IMR-90 (cell line): ENCODE measurements at places on chromosomes 2 and 18. TPM values are rescaled to one million over a fixed set of nuclear protein-coding genes. Genes with fewer than 3 reads are reported as not detected.
A peak's percentile ranks its signal among the peaks of the same experiment; 100 is the strongest.

DNA sequence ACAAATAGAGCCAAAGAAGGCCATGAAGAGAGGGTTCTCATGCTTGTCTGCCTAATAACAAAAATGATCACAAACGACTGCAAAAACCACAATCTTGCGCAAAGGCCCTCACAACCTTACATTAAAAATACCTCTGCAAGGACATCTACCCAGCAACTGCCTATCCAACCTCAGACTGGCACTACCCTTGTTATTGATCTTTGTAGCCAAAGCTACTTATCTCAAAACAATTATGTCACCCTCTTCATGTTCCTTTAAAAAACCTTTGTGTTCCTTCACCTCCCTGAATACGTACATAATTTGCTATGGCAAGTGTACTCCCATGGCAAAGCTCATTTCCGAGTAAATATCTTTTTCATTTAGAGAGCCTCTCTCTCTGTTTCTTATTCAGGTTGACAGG, 44.1 kb downstream of the TMEM163 start:
- H3K27me3 ChIP-seq = peaks cover 10% of the 10 kb centered on the region; the same call in 1 of the 2 replicates
- H3K4me3 ChIP-seq = no peak overlapping the region
- DNase-seq = no peak
- H3K4me1 ChIP-seq = no peaks in the 10 kb centered on the region
- H3K27ac ChIP-seq = no peak overlapping the region
- H3K36me3 ChIP-seq = no peaks in the 10 kb centered on the region

- H3K36me3 ChIP-seq = peaks cover 22% of the 10 kb centered on the region
- H3K27ac ChIP-seq = no peak overlapping the region
- 0 out of 2 replicates have a peak, but pooled peaks cover 3% of the 10 kb centered on the region for H3K4me1 ChIP-seq
- H3K4me3 ChIP-seq = no peak overlapping the region
- no peaks in the 10 kb centered on the region for H3K27me3 ChIP-seq
These were observed 12.4 kb upstream of the GMCL1 start for GRCh38 chr2:69816923-69817542.

DNA sequence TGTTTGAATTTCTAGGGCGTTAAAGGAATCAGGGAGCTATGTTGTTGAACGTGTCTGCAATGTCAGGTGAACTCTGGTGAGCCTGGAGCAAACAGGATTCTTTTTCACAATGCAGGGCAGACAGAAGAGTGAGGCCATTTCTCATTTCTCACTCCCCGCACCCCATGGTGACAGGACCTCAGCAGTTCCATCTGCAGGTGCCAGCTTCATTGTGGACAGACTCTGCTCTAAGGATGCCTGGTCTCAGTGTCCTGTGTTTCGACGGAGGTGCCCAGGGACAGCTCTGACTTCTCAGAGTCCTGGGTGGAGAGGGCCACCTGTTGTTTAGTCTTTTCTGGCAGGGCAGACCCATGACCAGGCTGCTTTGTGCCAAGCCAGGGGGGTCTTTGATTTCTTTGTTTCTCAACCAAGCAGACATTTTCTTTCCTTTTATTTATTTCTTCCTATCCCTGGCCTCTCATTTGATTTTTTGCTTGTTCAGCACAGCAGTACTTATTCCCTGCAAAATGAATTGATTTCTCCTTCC, 201.5 kb downstream of the RNF144A start:
- H3K4me1 ChIP-seq = no peaks in the 10 kb centered on the region
- H3K27ac ChIP-seq = no peak overlapping the region
- H3K27me3 ChIP-seq = no peaks in the 10 kb centered on the region
- no peak for DNase-seq
- no peak overlapping the region for H3K4me3 ChIP-seq

- no peak for DNase-seq
- peaks cover 23% of the 10 kb centered on the region for H3K27me3 ChIP-seq
- H3K4me3 ChIP-seq = no peak overlapping the region
These were observed 79.3 kb downstream of the FBXO15 start for GRCh38 chr18:74068296-74068695.

DNA sequence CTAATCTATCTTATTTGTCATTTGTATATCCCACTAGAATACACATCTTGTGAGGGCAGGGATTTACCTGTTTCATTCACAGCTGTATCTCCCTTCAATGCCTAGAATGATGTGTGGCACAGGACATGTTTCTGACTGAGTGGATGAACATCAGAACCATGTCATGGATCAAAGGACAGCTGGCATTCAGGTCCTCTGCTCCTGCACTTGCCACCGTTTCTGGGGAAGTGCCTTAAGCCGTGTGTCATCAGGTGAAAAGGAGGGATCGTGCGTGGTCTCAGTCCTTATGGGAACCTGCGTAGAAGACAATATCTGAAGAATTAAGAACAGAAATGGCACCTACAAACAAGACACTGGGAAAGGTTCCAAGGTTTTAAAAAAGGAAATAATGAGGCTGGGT, 206.1 kb upstream of the GATA6 start:
- DNase-seq = no peak
- no peak overlapping the region for H3K4me3 ChIP-seq
- H3K4me1 ChIP-seq = no peaks in the 10 kb centered on the region
- peaks cover 17% of the 10 kb centered on the region for H3K27me3 ChIP-seq
- H3K27ac ChIP-seq = no peak overlapping the region

- no peak overlapping the region for H3K27ac ChIP-seq
- H3K27me3 ChIP-seq = no peaks in the 10 kb centered on the region
- no peaks in the 10 kb centered on the region for H3K4me1 ChIP-seq
- H3K36me3 ChIP-seq = no peaks in the 10 kb centered on the region
- no peak overlapping the region for H3K4me3 ChIP-seq
These were observed 153.3 kb downstream of the TMEM182 start for GRCh38 chr2:102915128-102915527.

DNA sequence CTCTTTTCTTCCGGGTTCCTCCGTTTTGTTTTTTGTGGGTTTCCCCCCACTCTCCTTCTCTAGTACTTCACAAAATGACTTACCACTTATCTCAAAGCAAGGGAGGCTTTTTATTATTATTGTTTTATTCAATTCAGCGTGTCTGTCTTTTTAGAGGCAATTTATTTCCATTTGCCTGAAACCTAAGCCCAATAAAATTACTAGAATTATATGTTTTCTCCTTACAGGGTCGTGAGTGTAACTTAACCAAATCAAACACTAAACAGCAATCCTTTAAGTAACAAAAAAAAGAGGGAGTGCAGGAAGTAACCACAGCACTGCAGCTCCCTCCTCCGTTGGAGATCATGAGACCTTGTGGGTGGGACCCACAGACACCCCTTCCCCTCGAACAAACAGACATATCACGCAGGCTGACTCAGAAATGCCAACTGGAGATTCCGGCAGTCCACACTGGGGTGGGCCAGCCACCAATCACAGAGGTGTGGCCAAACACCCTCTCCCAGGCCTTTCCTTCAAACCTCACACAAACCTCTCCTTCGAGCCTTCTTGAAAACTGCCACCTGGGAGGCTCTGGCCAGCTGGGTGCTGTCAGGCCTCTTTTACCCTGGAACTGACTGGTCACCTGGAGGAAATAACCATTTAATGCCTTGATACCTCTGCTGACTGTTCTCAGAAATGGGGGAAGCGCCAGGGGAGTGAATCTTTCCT, 207.1 kb upstream of the SMAD2 start:
- no peak overlapping the region for H3K27ac ChIP-seq
- no peak for DNase-seq
- no peak overlapping the region for H3K4me3 ChIP-seq
- H3K27me3 ChIP-seq = peaks cover 53% of the 10 kb centered on the region
- no peaks in the 10 kb centered on the region for H3K36me3 ChIP-seq

DNA sequence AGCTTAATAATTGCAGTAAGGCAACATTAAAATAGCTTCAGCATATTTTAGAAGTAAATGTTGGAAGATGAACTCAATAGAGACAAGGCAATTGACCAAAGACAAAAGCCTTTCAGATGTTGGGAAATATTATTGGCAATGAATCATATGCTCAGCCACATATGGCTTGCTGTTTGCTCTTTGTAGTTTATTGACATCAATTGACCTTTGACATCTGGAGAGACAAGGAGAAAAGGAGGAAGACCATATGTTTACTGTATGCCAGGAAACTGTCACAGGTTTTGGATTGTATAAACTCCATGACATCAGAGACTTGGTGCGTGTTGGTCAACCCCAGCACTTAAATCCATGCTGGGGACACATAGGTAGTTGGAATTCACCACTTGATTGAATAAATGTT, 60.6 kb upstream of the SLC16A14 start:
- DNase-seq = no peak
- no peaks in the 10 kb centered on the region; the same call in 1 of the 2 replicates for H3K4me1 ChIP-seq
- no peaks in the 10 kb centered on the region for H3K36me3 ChIP-seq
- no peaks in the 10 kb centered on the region; the same call in 1 of the 2 replicates for H3K27me3 ChIP-seq
- no peak overlapping the region for H3K4me3 ChIP-seq

- no peaks in the 10 kb centered on the region for H3K36me3 ChIP-seq
- no peak overlapping the region for H3K4me3 ChIP-seq
- peak overlapping the region; percentile 92; the same call in 1 of the 2 replicates for H3K27ac ChIP-seq
- H3K27me3 ChIP-seq = no peaks in the 10 kb centered on the region
These were observed 38.1 kb upstream of the STAT1 start for GRCh38 chr2:191051825-191052778.

- DNase-seq = no peak
- no peaks in the 10 kb centered on the region for H3K27me3 ChIP-seq
- no peak overlapping the region for H3K4me3 ChIP-seq
- H3K4me1 ChIP-seq = no peaks in the 10 kb centered on the region
- no peaks in the 10 kb centered on the region for H3K36me3 ChIP-seq
- H3K27ac ChIP-seq = no peak overlapping the region
These were observed 210.9 kb upstream of the DDX18 start for GRCh38 chr2:117603567-117603966.

GRCh38 chr2:191832668-191833067, 14.2 kb downstream of the CAVIN2 start:
- peaks cover 8% of the 10 kb centered on the region for H3K36me3 ChIP-seq
- DNase-seq = no peak
- no peak overlapping the region for H3K4me3 ChIP-seq
- H3K4me1 ChIP-seq = peaks cover 7% of the 10 kb centered on the region
- H3K27me3 ChIP-seq = no peaks in the 10 kb centered on the region
- H3K27ac ChIP-seq = no peak overlapping the region

GRCh38 chr2:63300835-63301234, 250.2 kb downstream of the OTX1 start:
- no peak overlapping the region for H3K27ac ChIP-seq
- no peaks in the 10 kb centered on the region for H3K4me1 ChIP-seq
- no peaks in the 10 kb centered on the region for H3K27me3 ChIP-seq
- H3K36me3 ChIP-seq = no peaks in the 10 kb centered on the region
- no peak for DNase-seq

GRCh38 chr2:171669121-171669520, 18.1 kb upstream of the DYNC1I2 start:
- H3K36me3 ChIP-seq = no peaks in the 10 kb centered on the region
- no peak overlapping the region for H3K27ac ChIP-seq
- peaks cover 11% of the 10 kb centered on the region for H3K27me3 ChIP-seq
- H3K4me3 ChIP-seq = no peak overlapping the region
- no peak for DNase-seq
- no peaks in the 10 kb centered on the region for H3K4me1 ChIP-seq

The LAMA1 gene
- 10.9 and 11.4 TPM in 2 replicates for total RNA-seq

The UGP2 gene
- total RNA-seq = 58.8 and 101 TPM in 2 replicates

The RMDN2 gene
- 2.3 and 5.8 TPM in 2 replicates for total RNA-seq

The IL18RAP gene
- total RNA-seq = not detected in 2 replicates

The PLGLB1 gene
- total RNA-seq = 0.18 and 0.28 TPM in 2 replicates

The TSPYL6 gene
- not detected in 2 replicates for total RNA-seq

The FSIP2 gene
- under 0.01 TPM in 1 of 2 replicates, not detected in the other for total RNA-seq

The HOXD8 gene
- not detected in 2 replicates for total RNA-seq
